SW 1271 (cell line): ENCODE measurements at places on chromosomes 16 and 17.

- no peak for DNase-seq
Measured at GRCh38 chr17:17813055-17813724, 23.6 kb downstream of the SREBF1 start.

DNA sequence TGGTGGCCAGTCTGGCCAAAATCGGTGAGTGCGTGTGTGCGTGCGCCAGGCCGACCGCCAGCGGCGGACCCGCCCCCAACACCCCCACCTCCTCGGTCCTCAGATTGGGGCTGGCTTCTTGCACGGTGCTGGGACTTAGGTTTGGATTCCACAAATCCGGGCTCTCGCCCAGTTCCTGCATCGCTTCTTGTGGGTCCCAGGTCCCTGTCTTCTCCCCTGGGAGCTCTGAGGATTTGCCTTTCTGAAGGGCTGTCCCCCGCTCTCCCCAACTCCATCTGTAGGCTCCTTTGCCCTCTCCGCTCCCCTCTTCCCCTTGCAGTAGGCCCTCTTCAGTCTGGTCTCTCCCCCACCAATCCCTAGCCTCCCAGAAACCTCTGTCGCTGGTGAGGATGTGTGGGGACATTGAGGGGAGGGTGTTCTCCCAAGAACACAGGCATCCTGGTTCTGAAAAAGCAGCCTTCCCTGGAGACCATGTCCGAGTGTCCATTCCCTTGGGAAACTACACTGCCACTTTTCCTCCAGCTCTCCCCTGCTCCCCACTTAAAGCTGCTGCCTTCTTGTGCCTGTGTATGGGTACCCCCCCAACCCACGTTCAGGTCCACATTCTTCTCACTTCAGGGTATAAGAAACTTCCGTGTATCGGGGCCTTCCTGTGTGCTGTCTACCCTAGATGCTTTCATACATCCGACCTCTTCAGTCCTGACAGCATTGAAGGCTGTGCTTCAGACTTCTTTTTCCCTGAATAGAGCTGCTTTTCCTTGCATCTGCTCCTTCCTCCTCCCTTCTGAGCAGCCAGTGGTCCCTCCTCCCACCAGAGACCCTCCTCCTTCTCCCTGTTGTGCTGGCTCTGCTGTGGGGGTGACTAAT lies 632 bp downstream of the SLC9A5 start:
- no peak for DNase-seq

DNA sequence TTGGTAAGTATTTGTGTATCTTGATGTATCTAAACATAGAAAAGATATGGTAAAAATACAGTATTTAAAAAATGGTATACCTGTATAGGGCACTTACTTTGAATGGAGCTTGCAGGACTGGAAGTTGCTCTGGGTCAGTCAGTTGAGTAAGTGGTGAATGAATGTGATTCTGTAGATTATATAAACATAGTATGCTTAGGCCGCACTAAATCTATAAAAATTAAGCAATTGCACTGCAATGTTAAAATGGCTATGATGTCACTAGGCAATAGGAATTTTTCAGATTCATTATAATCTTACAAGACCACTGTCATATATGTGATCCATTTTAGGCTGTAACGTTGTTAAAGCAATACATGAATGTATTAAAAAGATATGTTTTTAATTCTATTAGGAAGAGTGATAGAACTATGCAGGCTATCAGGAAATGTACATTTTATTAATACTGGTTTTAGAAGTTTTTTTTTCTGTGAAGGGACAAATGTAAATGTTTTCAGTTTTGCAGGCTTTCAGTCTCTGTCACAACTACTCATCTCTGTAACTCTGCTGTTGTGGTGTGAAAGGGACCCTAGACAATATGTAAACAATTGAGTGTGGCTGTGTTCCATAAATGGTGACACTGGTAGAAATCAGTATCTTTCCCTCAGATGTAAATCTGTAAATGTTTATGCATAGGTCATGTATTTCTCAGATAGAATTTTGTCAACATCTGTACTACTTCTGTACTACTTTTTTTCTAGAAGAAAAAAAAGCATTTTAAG lies 10.5 kb downstream of the CBFB start:
- no peak for DNase-seq

GRCh38 chr16:14337303-14338191 lies 266.4 kb downstream of the MRTFB start:
- no peak for DNase-seq

DNA sequence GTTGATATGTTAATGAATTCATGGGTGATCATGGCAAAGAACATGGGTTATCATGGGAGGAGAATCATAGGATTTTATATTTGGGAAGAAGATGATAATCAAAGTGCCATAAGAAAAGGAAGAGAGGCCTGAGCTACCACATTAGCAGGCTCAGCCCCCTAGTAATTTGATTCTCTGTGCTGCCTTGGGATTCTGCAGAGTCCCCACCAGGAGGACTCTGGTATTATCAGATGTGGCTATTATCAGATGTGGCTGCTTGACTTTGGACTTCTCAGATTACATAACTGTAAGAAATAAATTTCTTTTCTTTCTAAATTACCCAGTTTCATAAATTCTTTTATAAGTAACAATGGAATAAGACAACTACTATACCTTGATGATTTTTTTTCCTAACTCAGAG lies 137.6 kb downstream of the ITFG1 start:
- no peak for DNase-seq

DNA sequence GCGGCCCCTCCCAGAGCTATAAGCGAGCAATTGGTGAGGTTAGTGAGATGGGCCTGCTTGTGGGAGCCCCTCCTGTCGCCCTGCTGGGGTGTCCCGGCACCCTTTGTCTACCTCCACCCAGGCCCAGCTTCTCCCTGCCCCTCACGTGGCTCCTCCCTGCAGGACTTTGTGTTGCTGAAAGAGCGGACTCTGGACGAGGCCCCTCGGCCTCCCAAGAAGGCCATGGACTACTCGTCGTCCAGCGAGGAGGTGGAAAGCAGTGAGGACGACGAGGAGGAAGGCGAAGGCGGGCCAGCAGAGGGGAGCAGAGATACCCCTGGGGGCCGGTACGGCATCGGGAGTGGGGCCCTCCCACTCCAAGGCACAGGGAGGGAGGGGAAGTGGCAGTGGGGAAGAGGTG lies 6.1 kb upstream of the C17orf107 start:
- DNase-seq, result no peak

DNA sequence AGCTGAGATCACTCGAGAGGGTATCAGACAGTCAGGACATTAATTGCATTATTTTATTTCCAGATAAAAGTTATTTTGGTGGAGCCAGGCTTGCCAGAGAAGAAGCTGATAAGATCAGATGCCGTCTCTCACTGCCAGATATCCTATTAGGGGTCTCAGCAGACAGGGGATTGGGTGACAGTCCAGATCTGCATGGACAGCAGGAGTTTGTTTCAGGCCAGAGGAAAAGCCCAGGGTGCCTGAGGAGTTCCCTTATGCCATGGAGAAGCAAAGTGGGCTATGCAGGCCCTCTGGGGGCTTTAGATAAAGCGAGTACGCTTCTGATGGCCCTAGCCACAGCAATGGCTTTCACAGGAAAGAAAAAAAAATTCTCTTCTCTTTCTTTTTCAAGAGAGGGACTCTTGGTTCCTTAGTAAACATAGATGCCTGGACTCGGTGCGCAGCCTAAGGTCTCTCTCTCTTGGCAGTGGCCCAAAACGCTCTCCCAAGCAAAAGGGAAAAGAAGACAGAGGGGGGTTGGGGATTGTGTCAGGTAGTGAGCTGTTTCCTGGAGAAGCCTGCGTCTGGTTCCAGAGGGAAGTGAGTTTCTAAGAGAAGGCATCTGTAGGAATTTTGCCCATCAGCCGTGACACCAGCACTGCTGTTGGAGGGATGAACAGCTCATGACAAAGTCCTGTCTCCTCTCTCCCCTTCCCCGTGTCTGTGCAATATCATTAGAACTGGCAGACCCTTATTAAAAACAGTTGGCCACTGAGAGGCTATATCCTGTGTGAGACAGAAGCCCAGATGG lies 166.3 kb upstream of the FOXF1 start:
- no peak for DNase-seq

- no peak for DNase-seq
Measured at GRCh38 chr17:78959803-78960202, 19.9 kb downstream of the LGALS3BP start.

DNA sequence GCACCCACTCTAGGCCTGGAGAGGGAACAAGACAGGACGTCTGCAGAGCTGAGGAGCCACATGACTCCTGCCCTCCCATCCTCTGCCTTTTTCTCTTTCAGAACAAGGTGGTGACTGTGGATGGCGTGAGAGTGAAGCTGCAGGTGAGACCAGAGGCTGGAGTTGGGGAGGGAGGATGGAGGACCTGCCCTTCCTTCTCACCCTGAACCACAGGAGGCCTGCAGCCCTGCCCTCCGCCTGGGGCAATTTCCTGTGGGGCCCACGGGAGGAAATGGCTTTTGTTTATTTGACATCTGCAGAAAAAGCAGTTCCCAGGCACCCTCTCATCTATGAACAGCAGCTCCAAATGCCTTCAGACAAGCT lies 5.1 kb downstream of the RAB37 start:
- DNase-seq, result no peak

DNA sequence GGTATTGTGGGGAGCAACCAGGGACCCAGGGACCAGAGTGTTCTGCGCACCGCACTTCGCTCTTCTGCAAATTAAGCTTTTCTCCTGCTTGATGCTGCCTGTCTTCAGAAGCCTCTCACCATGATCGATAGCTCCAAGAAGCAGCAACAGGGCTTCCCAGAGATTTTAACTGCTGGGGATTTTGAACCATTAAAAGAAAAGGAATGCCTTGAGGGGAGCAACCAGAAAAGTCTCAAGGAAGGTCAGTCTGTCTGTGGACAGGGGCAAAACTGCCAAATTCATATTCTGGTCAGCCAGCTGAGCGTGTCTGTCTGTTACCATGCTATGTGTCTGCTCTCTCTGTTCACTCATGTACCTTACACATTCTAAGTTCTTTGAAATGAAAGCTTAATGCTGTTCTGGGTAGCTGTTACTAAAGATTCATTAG lies 115.7 kb downstream of the MRTFB start:
- no peak for DNase-seq
